ENCODE measurements at places on chromosomes 5 and 9.

GRCh38 chr5:117463881-117464570 lies 889.4 kb upstream of the SEMA6A start:
- no peak for DNase-seq

GRCh38 chr5:75236322-75237316 lies at the start of gene ANKRD31:
Gene ANKRD31, minus strand, starts transcription at chr5:75236878. Its CDS starts 192 bp downstream, at chr5:75236686.
- peak; percentile 89 for DNase-seq

DNA sequence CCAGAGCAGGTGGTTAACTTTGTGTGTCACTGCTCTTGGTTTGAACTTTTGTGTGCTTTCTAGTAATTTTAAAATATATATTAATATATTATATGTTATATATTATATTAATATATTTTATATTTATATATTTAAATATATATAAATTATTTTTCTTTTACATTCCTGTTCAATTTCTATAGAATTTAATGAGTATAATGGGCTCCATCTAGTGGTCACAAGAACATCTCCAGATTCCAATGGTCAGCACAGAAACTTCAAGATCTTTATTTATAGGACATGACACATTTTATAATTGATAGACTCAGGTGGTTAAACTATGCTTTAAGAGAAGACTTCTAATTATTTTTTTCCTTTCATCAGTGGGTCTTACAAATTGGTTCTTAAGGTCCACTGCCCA lies 39.1 kb downstream of the COL23A1 start:
- no peak for DNase-seq

GRCh38 chr9:92289708-92290390 lies 3.6 kb downstream of the IARS1 start:
- DNase-seq = no peak

DNA sequence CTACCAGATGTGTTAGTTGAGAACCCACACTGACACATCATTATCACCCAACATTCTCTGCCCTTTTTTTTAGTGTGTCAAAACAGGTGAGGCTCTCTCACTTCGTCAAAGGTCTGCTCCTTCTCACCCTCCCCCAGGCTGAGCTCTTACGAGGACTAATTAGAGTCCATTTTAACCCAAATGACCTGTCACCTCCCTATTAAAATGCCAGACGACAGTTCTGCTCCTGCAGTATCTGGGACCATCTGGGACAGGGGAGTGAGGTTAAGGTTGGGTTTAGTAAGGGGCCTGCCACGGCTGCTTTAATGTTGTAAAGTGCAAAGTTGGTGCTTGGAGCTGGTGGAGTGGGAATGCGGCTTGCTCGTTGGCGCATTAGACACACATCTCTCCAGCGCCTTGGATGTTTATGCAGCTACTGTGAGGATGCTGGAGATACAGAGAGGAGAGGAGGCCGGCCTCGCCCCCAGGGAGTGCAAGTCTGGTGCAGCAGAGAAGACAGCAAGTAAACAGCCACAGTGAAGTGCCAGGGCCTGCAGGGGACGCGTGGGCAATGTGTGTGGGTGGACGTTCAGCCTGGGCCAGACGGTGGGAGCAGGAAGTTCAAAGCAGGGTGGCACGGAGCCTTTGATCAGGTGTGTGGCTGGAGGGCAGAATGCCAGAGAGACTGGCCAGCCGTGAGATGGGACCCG lies 96.2 kb downstream of the C9orf50 start:
- DNase-seq = no peak
